Astrocyte (in vitro differentiated cells and primary cell): ENCODE measurements at places on chromosomes 6 and 20. TPM values are rescaled to one million over a fixed set of nuclear protein-coding genes. Genes with fewer than 3 reads are reported as not detected.

DNA sequence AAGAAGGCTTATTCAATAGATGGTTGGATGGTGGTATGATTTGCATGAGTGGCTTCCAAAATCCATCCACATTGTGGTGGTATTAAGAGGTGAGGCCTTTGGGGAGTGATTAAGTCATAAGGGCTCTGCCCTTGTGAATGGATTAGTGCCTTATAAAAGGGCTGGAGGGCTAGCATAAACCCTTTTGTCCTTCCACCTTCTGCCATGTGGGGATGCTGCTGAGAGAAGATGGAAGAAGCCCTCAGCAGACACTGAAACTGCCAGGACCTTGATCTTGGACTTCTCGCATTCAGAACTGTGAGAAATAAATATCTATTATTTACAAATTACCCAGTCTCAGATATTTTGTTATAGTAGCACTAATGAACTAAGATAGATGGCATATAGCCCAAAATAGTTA, 27.8 kb upstream of the SRPK1 start:
- DNase-seq = no peak

GRCh38 chr6:89186762-89187161, 30.4 kb downstream of the GABRR1 start:
- no peak for DNase-seq

GRCh38 chr6:3041606-3042005, 26.7 kb upstream of the RIPK1 start:
- no peak for DNase-seq

DNA sequence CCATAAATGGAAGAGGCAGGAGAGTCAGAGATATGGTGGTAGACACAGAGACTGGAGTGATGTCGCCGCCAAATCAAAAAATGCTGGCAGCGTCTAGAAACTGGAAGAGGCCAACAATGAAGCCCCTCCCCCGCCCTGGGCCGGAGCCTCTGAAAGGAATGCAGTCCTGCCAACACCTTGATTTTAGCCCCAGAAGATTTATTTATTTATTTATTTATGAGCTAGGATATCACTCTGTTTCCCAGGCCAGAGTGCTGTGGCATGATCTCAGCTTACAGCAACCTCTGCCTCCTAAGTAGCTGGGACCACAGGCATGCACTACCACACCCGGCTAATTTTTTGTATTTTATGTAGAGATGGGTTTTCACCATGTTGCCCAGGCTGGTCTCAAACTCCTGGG, 82.6 kb upstream of the CCDC167 start:
- no peak for DNase-seq

GRCh38 chr6:139632840-139633239, 258.4 kb upstream of the CITED2 start:
- no peak for DNase-seq

- DNase-seq = peak; percentile 78
These were observed 103.1 kb upstream of the SPACA1 start for GRCh38 chr6:87944541-87944954.

GRCh38 chr6:100171533-100172321, 177.7 kb upstream of the MCHR2 start:
- DNase-seq = peak; percentile 92

- peak; percentile 97 for DNase-seq
These were observed 174.7 kb downstream of the TMEM242 start for GRCh38 chr6:157148391-157149323.

DNA sequence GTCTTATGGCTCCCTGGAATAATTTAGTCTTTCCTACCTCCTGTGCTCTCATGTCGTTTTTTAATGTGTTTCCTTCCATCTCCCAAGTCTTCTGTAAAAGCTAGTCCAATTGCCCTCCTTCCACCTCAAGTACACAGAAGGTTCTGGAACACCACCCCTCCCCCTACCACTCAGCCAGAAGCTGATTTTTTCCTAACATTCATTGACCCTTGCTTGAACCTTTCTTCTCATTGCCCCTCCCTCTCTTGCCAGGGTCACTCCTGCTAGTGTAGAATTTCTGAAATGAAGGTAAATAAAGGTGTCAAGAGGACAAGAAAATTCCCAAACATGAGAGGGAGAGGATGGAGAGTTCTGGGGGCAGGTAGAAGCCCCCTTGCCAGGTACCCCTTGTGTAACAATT, 38.6 kb downstream of the PLEKHG1 start:
- DNase-seq = no peak

DNA sequence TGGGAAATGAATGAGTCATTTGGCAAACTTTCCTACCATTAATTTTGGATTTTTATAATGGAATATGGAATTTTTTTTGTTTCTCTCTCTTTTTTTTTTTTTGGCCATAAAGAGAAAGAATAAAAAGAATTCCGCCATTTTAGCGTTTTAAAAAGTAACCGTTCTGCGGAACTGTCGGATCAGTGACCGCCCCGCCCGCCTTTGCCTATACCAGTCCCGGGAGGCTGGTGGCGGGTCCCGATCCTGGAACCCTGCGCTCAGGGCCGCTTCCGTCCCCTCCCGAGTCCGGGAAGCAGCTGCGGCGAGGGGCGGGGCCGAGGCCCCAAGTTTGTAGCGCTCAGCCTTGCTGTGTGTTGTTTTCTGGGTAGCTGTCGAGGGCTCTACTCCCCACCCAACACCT, 609 bp downstream of the L3MBTL1 start:
- no peak for DNase-seq

GRCh38 chr6:163469459-163469985, 55.0 kb downstream of the QKI start:
- no peak for DNase-seq

GRCh38 chr6:89471287-89471867, 38.4 kb downstream of the ANKRD6 start:
- DNase-seq = no peak

DNA sequence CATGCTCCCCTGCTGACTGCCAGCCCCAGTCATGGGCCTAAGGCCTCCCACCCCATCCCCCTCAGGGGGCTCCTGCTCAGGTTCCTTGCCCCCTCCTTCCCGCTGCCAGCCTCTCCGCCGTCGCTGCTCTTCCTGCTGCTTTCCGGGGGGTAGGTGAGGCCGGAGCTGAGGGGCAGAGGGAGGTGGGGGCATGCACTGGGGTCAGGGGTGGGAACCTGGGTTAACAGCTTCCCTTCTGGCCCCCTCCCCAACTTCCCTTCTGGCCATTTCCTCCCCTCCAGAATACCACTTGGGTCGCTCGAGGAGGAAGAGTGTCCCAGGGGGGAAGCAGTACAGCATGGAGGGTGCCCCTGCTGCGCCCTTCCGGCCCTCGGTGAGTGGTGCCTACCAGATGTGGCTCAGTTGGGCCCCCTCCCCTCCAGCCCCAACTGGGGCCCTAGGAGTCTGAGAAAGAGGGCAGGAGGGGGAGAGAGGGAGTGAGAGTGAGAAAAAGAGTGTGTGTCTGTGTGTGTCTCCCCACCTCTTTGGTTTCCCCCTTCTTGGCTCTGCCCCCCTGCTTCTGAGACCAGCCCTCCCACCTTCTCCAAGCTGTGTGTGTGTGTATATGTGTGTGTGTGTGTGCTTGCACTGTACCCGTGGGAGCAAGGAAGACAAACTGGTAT, 12.1 kb downstream of the SYNGAP1 start:
- no peak for DNase-seq

GRCh38 chr20:37510226-37510625, 10.8 kb upstream of the NNAT start:
- no peak for DNase-seq

DNA sequence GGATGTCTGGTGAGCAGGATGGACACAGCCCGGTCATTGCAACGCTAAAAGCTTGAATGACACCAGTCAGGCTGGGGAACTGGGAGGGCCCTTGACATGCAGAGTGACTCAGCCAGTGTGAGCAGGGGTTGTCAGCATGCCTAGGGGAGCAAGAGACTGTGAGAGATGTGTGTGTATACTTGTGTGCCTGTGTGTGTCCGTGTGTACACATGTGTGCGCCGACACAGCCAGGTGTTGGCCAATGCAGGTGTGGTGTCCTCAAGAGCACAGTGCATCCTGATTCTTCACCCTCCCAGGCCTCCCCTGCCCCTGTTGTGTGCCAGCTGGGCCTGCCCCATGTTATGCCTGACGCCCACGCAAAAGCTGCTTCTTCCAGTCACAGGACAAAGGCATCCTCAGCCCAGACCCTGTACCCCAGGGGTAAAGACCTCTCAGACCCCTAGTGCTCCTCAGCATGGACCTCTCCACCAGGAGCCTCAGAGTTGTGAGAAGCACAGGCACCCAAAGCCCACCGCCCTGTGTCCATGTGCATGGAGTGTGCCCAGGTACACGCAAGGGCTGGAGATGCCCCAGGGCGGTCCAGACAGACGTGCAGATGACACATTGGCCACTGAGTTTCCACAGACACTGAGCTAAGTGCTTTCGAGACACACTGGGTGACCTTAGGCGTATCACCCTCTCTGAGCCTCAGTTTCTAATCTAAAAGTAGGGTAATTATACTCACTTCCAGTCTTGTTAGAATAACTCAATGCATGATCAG, 16.6 kb downstream of the NRSN2 start:
- DNase-seq = no peak

GRCh38 chr20:17304774-17305173, 77.9 kb downstream of the PCSK2 start:
- DNase-seq = no peak

- no peak for DNase-seq
These were observed 115.2 kb downstream of the PAK5 start for GRCh38 chr20:9723501-9724202.

DNA sequence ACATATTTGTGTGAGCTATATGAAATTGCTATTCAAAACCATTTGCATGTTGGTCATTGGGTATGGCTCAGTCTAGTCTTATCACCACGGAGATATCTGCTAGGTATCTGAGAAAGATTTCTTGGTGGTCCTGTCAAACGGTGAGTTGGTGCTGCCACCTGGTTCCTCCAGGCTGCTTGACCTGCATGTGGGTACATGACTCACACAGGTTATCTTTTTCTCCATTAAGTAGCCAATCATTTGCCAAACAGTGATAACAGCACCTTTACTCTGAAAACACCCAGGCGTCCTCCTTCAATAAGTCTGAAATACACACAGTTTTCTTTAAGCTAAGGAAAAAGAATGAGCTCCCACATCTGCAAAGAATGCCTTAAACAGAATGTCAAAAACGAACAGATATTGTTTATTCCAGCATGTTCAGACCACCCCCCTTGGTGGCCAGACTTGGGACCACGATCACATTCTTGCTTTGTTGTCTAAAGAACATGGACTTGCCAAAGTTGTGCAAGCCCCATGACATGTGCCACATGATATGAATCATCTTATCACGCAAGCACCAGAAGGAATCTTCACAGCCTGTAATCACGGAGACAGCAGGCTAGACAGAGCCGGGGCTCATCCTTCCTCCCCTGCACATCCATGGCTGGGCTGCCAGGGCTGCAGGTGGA, 200.7 kb upstream of the THBS2 start:
- DNase-seq = peak; percentile 69

DNA sequence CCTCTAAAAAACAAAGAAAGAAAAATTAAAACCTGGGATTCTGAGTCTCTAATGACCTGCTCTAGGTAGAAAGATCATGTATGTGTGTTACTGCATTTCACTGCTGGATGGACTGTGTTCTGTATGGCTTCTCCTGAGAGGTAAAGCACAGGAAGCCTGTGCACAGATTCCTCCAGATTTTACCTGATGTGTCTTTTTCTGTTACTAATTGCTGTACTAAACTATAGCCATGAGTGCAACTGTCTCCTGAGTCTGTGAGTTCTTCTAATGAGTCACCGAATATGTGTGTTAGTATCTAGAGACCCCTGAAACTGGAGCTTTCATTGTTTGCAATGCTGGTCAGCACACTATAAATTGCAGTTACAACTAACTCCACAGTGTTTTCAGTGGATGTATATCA, 270.8 kb downstream of the CDKAL1 start:
- peak; percentile 27 for DNase-seq

DNA sequence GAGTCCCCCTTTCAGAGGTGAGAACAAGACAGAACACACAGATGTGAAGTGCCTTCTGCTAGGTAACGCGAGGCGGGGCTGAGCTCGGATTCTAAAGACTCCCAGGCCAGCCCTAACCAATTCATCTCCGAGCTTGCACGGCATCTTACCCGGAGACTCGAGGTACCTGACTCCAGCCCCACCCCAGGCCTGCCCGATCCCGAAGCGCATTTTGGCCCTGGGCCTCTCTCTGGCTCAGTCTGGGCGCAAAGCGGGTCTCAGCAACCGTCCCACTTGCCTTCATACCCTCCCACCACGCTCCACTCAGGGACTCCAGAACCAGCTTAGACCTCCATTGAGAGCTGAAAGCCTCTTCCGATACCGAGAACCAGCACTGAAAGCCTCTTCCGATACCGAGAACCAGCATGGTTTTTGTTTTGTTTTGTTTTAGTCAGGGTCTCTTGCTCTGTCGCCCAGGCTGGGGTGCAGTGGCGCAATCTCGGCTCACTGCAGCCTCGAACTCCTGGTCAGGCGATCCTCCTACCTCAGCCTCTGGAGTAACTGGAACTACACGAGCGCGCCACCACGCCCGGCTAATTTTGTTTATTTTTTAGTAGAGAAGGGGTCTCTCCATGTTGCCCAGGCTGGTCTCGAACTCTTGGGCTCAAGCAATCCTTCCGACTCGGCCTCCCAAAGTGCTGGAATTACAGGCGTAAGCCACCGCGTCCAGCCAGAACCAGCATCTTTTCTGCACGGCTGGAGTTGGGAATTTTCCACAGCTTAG, 557 bp upstream of the DYNLRB1 start:
- peak; percentile 42 for DNase-seq

- DNase-seq = peak; percentile 91
These were observed 145.3 kb upstream of the ECI2 start for GRCh38 chr6:4280707-4281106.

- no peak for DNase-seq
These were observed 7.3 kb upstream of the SIRPG start for GRCh38 chr20:1664911-1665310.

- DNase-seq = no peak
These were observed 170.9 kb upstream of the STXBP5 start for GRCh38 chr6:147033267-147033666.

TREM2 gene
- total RNA-seq = not detected in 2 replicates

WFDC10A gene
- not detected in 2 replicates for total RNA-seq

RAD21L1 gene
- 0.34 TPM in 1 of 2 replicates, not detected in the other for total RNA-seq

PPDPF gene
- total RNA-seq = 251 and 268 TPM in 2 replicates

PBOV1 gene
- not detected in 2 replicates for total RNA-seq

POM121L2 gene
- not detected in 2 replicates for total RNA-seq

BAG2 gene
- total RNA-seq = 8.9 and 9.7 TPM in 2 replicates

LY6G6D gene
- total RNA-seq = not detected in 2 replicates
